CD4-positive, alpha-beta T cell (primary cell): ENCODE measurements at places on chromosomes 7 and 10.

DNA sequence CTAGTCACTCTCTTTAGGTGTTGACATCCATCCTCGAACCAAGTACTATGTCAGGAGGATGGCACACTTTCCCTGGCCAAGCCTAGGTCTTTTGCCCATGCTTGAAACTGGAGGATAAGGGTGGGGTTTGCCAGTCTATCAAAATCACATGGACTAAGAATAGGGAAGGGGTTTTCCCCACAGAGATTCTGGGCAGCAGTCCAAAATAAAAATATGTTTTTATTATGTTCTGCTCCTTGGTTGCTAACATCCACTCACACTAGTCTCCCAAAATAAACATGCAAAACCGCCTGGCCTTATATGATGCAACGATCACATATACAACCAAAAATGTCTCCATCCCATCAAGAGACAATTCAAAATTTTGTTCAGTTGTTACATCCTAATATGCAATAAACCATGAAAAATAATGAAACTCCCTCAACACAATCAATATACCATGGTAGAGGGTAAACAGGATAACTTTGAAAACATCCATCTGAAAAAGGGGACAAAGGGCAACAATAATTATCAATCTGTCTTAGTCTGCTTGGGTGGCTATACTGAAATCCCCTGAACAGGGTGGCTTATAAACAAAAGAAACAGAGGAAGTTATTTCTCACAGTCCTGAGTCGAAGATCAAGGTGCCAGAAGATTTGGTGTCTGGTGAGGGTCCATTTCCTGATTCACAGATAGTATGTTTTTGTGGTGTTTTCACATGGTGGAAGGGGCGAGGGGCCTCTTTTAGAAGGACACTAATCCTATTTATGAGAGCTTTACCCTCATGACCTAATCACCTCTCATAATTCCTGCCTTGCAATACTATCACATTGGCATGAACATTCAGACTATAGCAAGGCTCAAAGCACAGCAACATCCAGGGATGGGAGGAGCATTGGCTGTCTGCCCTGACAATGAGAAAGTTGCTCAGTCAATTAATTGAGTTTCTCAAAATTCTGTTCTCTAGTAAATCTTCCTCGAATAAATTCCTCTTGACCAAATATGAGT lies 159.3 kb downstream of the ETV1 start:
- no peak for DNase-seq

DNA sequence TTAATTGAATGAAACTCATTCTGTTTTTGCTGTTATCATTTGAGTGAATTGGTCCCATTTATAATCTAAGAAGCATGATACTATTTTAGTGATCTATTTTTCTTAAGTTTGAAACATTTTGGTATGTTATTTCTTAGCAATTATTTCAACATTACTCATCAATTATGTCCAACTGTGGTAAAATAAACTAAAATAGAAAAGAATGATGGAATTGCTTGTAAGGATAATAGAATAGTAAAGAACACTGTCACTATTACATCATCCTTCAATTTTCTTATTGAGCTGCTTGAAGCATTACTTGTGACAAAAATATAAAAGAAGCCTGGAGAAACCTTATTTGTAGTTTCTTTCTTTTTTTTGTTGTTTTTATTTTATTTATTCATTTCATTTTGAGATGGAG lies 42.4 kb downstream of the ZNF487 start:
- DNase-seq = no peak

DNA sequence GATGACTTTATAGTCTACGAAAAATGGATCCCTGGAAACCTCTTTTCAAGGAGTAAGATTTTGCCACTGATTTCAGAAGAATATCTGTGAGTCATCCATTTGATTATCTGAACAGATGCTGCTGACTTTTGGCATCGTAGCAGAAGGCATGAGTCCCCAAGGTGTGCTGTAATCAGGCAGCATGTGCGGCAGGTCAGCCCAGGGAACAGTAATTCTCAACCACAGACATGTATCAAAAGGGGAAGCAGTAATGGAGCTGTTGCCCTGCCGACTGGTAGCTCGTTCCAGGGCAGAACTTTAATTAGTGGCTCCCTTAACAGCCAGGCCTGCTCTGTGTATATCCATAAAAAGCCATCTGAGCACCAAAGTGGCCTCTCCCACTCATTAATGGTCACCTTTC lies 5.7 kb upstream of the VWC2 start:
- no peak for DNase-seq

GRCh38 chr7:91633013-91633441 lies 247.5 kb downstream of the MTERF1 start:
- DNase-seq = no peak

GRCh38 chr7:30478349-30479201 lies at the start of gene NOD1:
Gene NOD1 (minus strand): TSS chr7:30478784. CDS start chr7:30456921, 21,863 bp downstream.
- DNase-seq = peak; percentile 77

DNA sequence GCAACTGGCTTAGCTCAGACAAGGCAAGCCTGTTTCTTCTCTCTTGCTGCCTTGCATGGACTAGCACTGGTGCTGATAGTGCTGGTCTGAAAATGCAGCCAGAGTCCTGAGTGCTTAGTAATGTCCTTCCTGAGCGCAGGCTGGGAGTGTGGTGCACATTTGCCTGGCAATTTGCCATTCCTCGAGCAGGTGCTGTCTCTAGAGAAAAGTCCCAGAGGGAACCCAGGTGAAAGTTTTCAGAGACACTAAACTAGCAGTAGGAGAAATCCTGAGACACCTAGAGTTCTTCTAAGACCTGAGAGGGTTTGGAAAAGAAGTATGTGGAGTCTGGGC lies 1.9 kb downstream of the SFTPD start:
- no peak for DNase-seq

DNA sequence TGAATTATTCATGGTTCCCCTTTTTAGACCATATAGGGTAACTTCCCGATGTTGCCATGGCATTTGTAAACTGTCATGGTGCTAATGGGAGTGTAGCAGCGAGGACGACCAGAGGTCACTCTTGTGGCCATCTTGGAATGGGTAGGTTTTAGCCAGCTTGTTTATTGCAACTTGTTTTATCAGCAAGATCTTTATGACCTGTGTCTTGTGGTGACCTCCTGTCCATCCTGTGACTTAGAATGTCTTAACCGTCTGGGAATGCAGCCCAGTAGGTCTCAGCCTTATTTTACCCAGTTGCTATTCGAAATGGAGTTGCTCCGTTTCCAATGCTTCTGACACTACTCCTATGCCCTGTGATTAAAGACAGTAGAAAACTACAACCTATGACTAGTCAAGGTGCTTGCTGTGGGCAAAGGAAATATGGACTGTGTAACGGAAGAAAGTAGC lies 18.8 kb upstream of the PAXIP1 start:
- no peak for DNase-seq

- DNase-seq = no peak
Measured at GRCh38 chr10:94027197-94027596, 33.5 kb downstream of the PLCE1 start.

DNA sequence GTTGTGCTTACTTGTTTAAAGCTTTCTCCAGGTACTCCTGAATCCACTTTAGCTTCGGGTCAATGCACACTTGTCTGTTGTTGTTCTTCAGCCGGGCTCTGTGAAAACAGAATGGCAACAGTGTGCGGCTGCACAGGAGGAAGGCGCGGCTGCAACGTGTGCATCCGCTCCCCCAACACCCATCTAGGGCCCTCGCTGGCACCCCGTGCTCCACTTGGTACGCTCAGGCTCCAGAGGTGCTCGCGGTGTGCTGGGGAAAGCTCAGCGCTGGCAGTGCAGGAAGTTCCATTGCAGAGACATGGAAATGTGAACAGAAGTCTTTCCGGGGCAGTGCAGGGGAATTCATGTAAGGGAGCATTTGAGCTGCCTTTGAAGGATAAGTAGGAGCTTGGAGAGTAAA lies 6.3 kb downstream of the CXCL12 start:
- no peak for DNase-seq

- DNase-seq = no peak
Measured at GRCh38 chr7:66666313-66666952, 37.8 kb downstream of the KCTD7 start.

DNA sequence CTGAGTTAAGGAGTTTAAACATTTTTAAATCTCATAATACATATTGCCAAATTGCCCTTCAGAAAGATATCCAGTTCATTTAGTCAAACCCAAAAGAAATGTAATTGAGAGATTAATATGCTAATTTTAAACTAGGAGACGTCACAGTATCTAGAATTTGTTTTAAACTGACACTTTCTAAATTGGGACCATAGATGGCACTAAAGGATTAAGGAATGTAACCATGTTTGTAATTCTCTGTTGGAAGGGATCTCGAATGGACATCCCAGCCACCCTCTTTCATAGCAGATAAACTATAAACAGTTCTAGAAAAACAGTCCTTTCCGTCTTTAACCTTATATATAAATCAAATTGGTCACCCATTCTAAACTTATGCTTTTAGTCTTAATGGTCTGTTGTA lies 30.0 kb upstream of the SAMD9L start:
- DNase-seq = no peak

DNA sequence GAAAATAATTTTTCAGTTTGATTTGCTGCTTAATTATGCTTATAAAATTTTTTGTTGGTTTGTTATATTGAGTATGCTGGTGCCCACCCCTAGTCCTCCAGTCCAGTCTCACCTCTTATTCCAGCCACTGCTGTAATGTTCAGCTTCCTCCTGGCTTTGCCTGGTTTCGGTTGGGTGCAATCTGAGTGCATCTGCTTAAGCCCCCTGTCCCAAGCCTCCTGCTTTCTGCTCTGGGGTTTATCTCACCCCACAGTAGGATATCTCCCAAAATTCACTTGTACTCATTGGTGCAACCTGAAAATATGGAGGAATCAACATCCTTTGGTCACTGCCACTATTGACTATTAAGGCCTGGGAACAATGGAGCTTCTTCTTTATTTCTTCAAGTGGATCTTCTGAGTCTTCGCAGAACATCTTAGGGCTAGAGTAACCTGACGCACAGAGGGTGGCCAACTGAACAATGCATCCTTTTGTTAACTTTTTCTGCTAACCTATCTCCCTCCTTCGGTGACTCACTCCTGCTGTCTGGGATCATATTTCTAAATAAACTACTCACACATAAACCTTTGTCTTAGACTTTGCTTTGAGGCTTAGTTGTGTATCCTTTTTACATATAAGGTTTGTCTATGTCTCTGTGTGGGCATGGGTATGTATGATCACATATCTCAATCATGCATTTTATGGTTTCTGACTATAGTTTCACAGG lies 19.1 kb upstream of the SOSTDC1 start:
- DNase-seq = no peak

GRCh38 chr7:140039066-140039465 lies 23.7 kb downstream of the PARP12 start:
- DNase-seq = no peak

DNA sequence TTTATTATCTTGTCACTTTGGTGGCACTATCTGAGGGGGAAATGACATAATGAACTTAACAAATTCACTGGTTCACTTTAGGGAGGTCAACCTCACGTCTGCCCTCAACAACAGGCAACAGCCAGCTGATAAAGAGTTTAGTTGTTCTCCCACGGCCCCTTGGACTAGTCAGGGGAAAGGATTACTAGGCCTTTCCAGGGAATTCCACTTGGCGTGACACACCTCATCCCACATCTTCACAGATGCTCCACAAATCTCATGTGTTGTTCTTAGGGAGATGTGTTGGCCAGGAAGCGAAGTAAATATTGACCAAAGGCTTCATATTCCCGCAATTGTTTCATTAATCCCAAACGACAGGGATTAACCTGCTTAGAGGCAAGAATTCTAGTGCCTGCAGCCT lies 183.5 kb upstream of the CDCA7L start:
- no peak for DNase-seq

- DNase-seq = no peak
Measured at GRCh38 chr10:62541811-62542210, 167.6 kb downstream of the ZNF365 start.

GRCh38 chr7:108598914-108599580 lies 29.4 kb downstream of the DNAJB9 start:
- no peak for DNase-seq

- DNase-seq = no peak
Measured at GRCh38 chr10:68242051-68242450, 10.1 kb upstream of the ATOH7 start.

DNA sequence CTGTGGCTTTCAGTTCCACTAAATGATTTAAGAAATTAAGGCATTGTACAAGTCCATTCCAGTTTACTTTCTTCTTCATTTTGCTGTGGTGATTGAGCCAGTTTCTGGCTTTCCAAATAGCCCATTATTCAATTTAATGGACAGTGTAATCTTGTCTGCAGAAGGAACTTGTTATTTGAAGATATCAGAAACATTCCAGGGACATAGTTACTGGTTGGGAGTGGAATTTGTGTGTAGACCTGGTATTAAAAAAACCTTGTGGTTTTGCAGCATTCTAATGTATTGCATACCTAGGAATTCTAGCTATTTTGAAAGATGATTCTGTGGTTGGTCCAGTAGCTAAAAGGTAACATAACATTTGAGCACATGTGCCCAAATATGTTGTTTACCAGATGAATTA lies 72.2 kb downstream of the MCU start:
- no peak for DNase-seq

- DNase-seq = no peak
Measured at GRCh38 chr10:93438613-93439253, 43.4 kb downstream of the MYOF start.

- no peak for DNase-seq
Measured at GRCh38 chr7:5255832-5256231, 26.9 kb upstream of the SLC29A4 start.

DNA sequence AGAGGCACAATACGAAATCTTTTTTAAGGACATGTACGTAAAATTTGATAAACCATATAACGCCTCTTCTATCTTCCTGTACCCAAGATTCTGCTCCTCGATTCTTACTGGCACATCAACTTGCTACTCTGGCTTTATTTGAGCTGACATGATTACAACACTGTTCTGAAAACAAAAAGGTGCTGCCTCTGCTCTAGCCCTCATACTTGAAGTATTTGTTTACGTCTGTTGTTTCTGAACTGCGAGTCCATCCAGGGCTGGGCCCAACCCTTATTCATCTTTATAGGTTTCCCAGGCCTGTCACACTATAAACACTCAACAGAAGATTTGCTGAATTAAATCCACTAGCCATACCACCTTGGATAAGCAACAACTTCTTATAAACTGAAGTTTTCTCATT lies 96.2 kb upstream of the SVIL start:
- DNase-seq = no peak

DNA sequence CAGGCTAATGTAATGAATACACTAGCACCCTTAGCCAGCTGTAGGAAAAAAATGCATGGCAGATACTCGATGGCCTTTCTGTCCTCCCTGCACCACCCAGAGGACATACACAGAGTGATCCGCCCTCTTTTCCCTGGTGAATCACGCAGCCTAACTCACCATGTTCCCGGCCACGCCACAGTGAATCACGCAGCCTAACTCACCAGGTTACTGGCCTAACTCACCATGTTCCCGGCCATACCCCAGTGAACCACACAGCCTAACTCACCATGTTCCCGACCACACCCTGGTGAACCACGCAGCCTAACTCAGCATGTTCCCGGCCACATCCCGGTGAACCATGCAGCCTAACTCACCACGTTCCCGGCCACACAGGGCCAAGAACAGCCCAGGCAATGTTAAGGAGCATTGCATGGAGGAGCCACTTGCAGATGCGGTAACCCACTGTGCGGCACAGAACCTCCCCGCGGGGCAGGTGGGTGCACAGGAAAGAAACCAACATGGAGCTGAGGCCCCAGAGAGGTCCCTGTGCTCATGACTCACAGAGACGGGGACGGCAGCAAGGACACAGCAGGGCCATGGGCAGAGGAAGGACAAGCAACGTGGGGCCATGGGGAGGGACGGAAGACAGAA lies 508.5 kb downstream of the DNAJB6 start:
- DNase-seq = no peak

- DNase-seq = no peak
Measured at GRCh38 chr10:89390476-89391225, 1.8 kb upstream of the IFIT1 start.

GRCh38 chr7:49714182-49714581 lies 59.3 kb upstream of the VWC2 start:
- no peak for DNase-seq

- DNase-seq = no peak
Measured at GRCh38 chr7:51268859-51269258, 47.8 kb downstream of the COBL start.
